ENCODE measurements at places on chromosomes 1 and 21.

DNA sequence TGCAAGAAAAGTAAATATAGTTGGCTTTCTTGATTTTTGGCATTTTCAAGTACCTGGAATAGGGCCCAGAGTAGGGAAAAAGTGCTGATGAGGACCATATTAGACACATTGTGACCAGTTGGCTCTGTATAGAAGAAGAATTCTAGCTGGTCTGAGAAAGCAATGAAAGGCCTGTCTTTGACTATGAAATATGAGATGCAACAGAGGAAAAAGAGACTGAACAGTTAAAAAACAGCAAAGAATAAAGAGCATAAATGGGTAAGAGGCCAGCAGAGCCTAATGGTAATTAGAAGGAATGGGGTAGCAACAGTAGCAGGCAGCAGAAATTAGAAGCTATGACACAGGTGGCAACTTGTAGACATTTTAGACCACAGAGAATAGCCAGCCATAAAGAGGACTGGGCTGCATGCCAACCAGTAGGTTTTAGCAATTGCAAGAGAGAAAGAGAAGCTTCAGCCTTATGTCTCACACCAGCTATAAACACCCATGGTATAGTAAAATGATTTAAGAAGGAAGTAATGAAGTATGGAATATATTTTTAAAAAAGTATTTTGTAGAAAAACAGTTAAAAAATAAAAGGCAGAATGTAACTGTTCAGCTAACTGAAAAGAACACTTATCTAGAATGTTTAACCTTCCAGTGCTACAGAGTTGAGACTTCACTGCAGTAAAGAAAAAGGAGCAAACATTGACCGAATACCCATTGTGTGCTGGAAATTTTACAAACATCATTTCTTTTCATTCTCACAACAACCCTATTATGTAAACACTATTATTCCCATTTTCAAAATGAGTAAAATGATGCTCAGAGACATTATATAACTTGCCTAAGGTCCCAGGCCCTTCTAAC is 114.1 kb downstream of the LHX4 start:
- no peak for DNase-seq

- DNase-seq, result no peak
These were observed 12.1 kb upstream of the TLR5 start for GRCh38 chr1:223155153-223155552.

- DNase-seq, result no peak
These were observed 139.3 kb downstream of the NFIA start for GRCh38 chr1:61221642-61222041.

- DNase-seq, result no peak
These were observed 71.3 kb downstream of the RIPK4 start for GRCh38 chr21:41695513-41695912.

DNA sequence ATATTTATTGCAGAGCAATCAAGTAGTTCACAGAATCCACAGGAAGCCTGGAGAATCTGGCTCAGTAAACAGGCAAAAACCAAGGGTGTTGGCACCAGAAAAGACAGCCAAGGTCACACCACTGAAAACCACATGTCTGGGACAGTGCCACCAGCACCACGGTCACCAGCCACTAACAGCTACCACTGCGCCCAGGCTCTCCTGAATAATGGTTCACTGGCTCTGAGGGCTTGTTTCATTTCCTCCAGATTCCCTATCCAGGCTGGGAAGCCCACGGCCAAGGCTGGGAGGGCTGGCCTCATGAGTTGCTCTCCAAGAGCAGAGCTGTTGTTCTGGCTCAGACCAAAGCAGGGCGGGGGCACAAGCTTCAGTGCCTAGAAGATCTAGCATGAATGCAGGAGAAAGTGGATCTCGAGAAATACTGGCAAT is 54.5 kb upstream of the PTGFRN start:
- no peak for DNase-seq

DNA sequence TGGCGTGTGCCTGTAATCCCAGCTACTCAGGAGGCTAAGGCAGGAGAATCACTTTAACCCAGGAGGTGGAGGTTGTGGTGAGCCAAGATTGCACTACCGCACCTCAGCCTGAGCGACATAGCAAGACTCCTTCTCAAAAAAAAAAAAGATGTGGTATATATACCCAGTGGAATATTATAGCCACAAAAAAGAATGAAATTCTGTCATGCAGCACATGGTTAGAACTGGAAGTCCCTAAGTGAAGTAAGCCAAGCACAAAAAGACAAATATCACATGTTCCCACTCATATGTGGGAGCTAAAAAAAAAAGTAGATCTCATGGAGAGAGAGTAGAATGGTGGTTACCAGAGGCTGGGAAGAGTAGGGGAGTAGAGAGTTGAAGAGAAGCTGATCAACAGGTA is 18.7 kb downstream of the PSMB4 start:
- no peak for DNase-seq

DNA sequence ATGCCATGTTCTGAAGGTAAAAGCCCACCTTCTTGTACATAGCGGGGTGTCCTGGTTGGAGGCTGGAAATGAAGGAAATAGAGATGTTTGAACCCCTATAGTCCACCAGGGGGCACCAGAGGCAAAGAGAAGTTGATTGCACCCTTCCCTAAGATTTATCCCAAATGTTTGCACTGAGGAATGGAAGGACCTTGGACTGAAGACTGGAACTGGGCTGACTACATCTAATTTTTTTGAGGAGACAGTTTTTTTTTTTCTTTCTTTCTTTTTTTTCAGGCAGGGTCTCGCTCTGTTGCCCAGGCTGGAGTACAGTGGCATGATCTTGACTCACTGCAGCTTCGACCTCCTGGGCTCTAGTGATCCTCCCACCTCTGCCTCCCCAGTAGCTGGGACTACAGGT is 55.3 kb upstream of the EIF4G3 start:
- DNase-seq, result peak; percentile 40

DNA sequence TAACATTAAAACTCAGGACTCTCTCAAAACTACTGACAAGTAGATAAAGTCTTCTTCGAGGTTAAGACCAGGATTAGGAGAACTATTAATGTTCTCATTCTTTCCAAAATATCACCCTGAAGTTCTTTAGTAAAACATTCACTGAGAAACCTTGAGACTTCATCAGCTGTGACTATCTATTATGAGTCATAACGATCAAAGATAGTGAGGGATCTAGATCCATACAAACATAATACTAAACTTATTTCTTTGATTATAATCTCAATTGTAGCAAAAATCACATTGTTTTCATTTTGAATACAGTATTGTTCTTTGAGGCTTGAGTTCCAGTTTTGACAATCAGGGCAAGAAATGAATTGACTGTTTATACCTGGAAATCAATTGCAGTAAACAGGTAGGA is 11.1 kb downstream of the PYHIN1 start:
- DNase-seq, result no peak

GRCh38 chr1:170803711-170804110 is 131.6 kb upstream of the MROH9 start:
- DNase-seq, result no peak

DNA sequence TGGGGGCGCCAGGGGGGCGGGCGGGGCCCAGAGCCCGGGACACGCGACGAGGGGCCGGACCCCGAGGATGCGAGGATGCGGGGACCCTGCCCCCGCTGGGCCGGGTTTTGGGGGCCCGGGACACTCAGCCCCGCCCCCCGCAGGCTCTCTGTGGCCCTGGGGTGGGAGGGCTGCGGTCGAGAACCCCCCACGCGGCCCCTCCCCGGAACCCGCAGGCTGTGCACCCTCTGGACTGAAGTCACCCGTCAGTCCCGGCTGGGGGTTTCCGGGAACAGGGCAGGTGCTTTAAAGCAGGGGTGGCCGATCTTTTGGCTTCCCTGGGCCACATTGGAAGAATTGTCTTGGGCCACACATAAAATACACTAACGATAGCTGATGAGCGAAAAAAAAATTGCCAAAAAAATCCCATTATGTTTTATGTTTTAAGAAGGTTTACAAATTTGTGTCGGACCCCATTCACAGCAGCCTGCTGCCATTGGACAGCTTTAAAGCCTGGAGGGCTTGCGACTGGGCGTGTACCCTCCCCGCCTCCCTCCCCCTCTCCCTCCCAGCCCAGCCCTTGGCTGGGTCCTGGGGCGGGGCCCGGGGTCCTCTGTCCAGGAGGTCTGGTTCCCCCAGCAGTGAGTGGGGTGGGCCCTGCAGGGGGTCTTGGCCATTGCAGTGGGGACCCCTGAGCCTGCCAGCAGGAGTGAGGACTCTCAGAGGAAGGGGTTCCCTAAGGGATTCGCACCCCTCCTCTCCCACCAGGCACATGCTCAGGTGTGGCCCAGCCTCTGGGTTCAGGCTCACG is 21.6 kb upstream of the C1orf159 start:
- DNase-seq, result no peak

DNA sequence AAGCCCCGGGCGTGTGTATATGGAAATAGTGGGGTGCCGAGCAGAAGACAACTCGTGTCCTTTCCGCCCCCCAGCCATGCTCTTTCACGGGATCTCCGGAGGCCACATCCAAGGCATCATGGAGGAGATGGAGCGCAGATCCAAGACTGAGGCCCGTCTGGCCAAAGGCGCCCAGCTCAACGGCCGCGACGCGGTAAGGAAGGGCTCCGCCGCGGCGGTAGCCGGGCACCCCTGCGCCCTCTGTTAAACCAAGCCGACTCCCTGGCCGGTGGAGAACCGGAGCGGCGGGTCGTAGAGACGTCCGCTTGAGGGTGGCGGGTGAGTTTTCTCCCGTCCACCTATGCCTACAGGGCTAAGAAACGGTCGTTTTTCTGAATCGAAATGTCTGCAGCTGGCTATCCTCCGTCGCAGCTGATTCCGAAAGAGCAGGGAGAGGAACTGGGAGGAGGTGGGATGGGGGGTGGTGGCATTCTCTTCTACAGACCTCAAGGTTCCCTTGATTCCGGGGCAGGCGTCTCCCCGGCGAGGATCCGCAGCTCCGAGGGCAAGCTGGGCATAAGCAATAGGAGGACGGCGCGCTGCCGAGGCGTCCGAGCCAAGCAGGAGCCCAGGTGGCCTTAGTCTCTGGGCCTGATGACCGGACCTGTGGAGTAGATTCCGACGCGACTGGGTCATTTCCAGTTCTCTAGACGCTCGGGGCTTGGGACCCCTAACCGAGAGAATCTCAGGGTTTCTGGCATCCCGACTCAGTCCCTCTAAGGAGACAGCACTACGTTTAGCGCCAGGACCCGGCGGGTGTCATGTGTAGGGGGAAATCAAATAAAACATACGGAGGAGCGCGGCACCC is 856 bp downstream of the LHX9 start:
- DNase-seq, result no peak

DNA sequence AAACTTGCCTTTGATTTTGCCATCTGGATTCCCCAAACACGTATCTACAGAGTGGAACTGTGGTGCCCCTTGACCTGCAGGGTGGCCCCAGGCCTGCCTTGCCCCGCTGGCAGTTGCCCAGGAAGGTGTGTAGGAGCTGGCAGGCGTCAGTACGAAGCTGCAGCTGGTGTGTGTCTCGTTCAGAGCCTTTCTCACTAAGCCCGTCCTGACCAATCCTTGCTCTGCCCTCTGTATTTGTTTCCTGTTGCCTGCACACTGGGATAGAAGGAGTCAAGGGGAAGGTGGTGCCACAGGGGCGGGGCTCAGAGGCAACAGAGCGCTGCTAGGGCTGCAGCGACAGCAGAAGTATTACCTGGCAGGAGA is 5.2 kb upstream of the VSIG8 start:
- DNase-seq, result no peak

DNA sequence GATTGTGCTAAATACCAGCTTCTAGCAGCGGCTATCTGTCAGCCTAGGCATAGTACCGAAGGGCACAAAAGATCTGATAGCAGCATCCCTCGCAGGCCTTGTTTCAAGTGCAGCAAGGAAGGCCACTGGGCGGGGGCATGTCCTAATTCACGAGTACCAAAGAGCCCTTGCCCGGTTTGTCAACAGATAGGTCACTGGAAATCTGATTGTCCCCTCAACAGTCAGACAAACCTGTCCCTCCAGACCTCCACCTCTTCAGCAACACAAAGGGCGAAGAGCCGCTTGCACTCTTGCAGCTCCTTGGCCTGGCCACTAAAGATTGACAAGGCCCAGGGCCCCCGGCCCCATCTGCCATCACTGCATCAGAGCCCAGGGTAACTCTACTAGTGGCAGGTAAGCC is 22.7 kb upstream of the CA6 start:
- no peak for DNase-seq

- DNase-seq, result no peak
These were observed 121.2 kb downstream of the SPSB1 start for GRCh38 chr1:9413877-9414213.

GRCh38 chr21:21439761-21440160 is 441.6 kb downstream of the NCAM2 start:
- DNase-seq, result no peak

DNA sequence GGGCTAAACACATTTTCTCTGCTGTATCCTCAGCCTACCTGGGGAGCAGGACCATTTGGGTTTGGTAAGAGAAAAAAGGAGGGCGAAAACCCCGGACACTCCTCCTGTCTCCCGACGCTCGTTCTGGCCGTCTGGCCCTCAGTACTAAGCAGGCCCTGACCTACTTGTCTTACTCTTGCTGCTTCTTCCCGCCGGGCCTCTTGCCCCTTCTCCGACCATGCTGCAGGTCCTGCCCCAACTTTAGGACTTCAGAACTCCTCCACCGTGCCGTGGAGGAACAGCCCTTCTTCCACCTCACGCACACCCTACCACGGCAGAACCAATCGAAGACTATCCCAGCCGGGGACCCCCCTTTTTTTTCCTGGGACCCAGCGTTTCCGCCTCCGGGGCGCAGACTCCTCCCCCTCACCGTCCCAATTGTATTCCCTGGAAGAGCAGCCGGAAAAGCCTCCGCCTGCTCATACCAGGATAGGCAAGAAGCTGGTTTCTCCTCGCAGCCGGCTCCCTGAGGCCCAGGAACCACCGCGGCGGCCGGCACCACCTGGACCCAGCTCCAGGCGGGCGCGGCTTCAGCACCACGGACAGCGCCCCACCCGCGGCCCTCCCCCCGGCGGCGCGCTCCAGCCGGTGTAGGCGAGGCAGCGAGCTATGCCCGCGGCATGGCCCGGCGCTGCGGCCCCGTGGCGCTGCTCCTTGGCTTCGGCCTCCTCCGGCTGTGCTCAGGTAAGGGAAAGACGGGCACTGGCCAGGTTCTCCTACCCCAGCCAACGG is at the start of gene CHRNB2:
Gene CHRNB2, plus strand, starts transcription at position 393 of the 771 bp plus-strand sequence. Its CDS starts 267 bp downstream, at position 660.
- DNase-seq, result no peak

DNA sequence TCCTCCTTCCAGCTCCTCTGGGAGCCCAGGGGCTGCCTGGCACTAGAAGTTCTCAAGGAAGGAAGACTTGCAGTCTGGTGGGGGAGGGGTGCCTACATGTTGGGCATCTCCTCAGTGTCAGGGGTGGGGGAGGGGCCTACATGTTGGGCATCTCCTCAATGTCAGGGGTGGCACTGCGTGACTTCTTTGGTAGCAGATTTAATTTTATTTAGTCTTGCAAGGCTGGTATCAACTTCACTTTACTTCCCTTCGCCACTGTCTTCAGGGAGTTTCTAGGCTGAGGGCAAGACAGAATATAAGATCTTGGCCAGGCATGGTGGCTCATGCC is 18.5 kb downstream of the ADORA1 start:
- DNase-seq, result no peak

GRCh38 chr21:45179568-45180245 is 105.3 kb downstream of the ADARB1 start:
- no peak for DNase-seq

DNA sequence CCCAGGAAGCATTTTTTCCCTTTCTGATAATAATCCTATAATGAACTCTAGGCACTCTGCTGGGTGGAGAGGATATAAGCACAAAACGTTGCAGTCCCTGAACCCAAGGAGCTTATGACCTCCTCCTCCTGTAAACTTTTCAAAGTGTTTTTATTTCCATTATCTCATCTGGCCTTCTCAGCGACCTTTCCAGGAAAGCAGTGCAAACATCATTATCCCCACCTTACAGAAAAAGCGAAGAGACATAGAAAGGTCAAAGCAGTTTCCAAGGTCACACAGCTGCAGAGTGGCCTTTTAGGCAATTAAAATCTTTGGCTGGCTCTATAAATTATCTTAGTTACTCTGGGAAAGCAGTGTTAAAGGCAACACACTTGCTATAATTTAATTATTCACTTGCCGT is 63.8 kb downstream of the OLFML3 start:
- no peak for DNase-seq
